Upper lobe of right lung (tissue), 1 donor: ENCODE measurements at places on chromosomes 6 and 20. TPM values are rescaled to one million over a fixed set of nuclear protein-coding genes. Genes with fewer than 3 reads are reported as not detected.

Gene GSTA2
- not detected for total RNA-seq

Gene EPPIN
- not detected for total RNA-seq

Gene MAP3K5
- total RNA-seq, result 32.5 TPM

Gene LAMA4
- 134 TPM for total RNA-seq

Gene C4A
- total RNA-seq, result 200 TPM

Gene DLK2
- total RNA-seq, result 0.23 TPM

Gene ZSWIM3
- total RNA-seq, result 4.0 TPM

Gene SRC
- 64.0 TPM for total RNA-seq

Gene ZKSCAN8
- 20.9 TPM for total RNA-seq

DNA sequence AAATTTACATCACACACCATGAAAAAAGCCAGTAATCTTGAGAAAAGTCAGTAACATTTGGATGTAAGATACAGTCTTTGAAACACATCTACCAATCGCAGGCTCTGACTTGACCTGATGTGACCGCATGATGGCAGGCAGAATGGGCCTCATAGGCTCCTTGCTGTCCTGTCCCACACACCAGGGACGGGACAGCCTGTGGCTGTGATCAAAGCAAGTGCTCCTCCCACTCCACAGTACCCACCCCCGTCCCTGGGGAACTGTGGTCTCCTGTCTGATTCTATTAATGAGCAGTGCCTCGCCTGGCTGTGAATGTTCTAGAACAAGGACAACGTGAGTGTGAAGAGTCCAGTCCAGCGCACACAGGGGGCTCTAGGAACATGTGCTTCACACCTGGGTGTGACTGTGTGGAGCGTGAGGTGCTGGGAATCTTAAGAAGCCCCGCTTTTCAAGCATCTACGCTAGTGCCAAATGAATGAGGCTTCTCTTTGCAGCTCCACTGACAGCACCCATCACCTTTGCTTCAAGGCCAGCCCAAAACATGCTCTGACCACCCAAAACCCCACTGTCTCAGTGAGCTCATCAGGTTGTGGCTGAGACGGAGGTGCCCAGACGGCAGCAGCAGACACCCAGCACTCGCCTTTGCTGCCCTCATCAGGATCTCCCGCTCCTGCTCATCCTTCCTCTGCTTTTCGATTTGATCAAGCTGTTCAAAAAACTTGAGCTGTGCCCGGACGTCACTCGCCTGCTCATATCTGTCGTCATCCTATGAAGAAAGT lies 67.1 kb downstream of the TAF4 start:
- H3K27ac ChIP-seq, result no peak overlapping the region
- no peak overlapping the region for H3K4me3 ChIP-seq
- no peak for DNase-seq
- no peaks in the 10 kb centered on the region for H3K4me1 ChIP-seq

- H3K4me1 ChIP-seq, result no peaks in the 10 kb centered on the region
- H3K36me3 ChIP-seq, result no peaks in the 10 kb centered on the region
- no peak overlapping the region for H3K4me3 ChIP-seq
- no peak overlapping the region for H3K27ac ChIP-seq
These were observed 15.9 kb downstream of the TMEM200A start for GRCh38 chr6:130381459-130382380.

GRCh38 chr20:51861726-51862466 lies 59.6 kb upstream of the SALL4 start:
- no peak overlapping the region for H3K4me3 ChIP-seq
- H3K36me3 ChIP-seq, result no peaks in the 10 kb centered on the region
- H3K27ac ChIP-seq, result no peak overlapping the region
- no peaks in the 10 kb centered on the region for H3K27me3 ChIP-seq
- DNase-seq, result no peak

DNA sequence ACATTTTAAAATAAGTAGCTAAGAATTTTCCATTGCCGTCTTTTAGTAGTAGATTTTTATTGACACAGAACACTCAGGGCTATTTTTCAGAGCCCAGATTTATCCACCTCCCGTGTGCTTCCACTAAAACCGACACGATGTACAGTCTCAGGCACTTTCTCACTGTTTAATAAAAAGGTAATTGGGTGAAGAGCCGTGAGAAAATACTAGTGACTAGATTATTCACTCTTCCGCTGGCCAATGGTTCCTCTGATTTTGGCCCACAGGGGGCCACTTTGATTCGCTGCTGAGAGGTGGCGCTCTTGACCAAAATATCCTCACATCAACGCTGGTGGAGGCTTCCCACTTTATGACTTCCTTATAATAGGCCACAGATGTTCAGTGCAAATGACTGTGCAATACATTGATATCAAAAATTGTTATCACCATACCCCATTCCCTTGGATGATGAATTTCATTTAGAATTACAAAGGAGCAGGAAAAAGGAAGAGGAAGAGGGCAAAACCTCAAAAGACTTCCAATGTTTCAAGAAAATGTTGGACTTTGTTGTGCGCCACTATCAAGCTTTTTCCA lies 12.3 kb upstream of the HDDC2 start:
- H3K4me1 ChIP-seq, result no peaks in the 10 kb centered on the region
- no peak overlapping the region for H3K4me3 ChIP-seq
- no peaks in the 10 kb centered on the region for H3K36me3 ChIP-seq
- H3K27me3 ChIP-seq, result no peaks in the 10 kb centered on the region
- DNase-seq, result no peak

DNA sequence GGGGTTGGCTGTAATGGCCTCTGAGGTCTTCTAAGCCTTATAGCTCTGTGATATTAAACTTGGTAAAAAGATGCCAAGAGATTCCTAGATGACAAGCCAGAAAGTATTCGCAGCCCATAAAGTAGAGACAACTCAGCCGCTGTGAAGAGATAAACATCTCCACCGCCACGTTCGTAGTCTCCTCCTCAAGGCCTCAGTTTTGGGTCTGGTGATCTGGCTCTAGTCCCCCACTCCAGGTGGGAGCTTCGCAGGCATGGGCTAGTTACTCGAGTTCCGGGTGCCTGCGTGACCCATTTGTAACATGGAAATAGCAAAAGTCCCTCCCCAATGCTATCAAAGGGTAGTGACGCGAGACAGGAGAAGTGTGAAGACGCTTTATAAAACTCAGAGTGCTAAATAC lies 28.3 kb upstream of the AFDN start:
- peaks cover 6% of the 10 kb centered on the region for H3K27me3 ChIP-seq
- no peak overlapping the region for H3K4me3 ChIP-seq
- no peaks in the 10 kb centered on the region for H3K4me1 ChIP-seq
- DNase-seq, result no peak
- no peak overlapping the region for H3K27ac ChIP-seq
- no peaks in the 10 kb centered on the region for H3K36me3 ChIP-seq

DNA sequence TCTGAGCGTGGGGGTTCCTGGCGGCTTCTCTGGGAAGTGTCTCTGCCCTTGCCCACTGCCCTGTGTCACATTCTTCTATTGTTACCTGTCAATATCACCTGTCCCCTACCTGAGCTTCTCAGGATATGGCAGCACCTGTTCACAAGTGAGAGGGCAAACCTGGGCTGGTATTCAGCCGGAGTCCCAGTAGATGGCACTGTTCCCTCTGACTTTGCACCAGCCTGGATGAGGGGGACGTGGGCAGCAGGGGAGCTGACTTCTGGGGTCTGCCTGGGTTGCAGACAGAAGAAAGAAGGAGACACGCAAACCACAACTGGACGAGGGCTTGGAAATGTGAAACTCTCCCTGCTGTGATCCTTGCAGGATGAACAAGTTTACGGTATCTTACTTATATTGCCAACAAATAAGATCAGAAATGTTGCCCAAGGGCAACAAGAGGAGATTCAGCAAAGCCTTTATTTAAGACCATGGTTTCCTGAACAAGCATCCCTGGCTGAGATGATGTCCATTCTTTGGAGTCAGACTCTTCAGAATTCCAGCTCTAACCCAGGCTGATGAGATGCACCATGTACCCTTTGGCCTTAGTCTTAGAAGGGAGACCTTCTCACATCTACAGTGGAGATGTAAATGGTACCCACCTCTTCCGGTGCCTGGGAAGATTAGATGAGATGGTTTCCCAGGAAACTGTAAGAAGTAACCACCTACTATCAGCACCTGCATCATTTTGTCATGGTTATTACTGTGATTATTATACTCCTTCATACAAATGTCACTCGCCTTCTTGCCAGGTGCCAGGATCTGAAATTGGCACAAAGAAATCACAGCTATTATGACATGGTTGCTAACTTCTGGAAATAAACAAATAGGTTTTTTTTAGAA lies 400.0 kb upstream of the CDH4 start:
- H3K27ac ChIP-seq, result no peak overlapping the region
- no peak for DNase-seq
- no peaks in the 10 kb centered on the region for H3K36me3 ChIP-seq
- H3K4me1 ChIP-seq, result no peaks in the 10 kb centered on the region

DNA sequence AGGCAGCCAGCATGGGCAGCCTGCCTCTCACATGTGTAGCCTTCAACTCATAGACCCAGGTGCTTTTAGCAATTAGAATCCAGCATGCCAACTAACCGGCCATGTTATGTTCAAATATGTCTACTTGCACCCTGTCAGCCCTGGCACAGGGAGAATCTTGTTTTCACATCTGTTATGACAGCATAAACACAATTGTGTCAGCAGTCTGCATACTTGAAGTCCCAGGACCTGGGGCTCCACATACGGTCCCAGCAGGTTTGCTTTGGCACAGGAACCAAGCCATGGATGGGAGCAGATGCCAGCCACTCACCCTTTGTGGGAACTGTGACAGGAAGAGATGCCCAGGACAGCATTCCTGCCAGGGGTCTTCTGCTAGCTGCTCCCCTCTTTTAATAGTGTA lies 67.2 kb upstream of the SYNDIG1 start:
- H3K27ac ChIP-seq, result no peak overlapping the region
- no peaks in the 10 kb centered on the region for H3K27me3 ChIP-seq
- H3K36me3 ChIP-seq, result no peaks in the 10 kb centered on the region
- no peak for DNase-seq

GRCh38 chr6:125220712-125221111 lies 67.1 kb downstream of the TPD52L1 start:
- no peaks in the 10 kb centered on the region for H3K27me3 ChIP-seq
- no peak overlapping the region for H3K4me3 ChIP-seq
- DNase-seq, result no peak
- H3K27ac ChIP-seq, result peak overlapping the region; percentile 21
- no peaks in the 10 kb centered on the region for H3K36me3 ChIP-seq

DNA sequence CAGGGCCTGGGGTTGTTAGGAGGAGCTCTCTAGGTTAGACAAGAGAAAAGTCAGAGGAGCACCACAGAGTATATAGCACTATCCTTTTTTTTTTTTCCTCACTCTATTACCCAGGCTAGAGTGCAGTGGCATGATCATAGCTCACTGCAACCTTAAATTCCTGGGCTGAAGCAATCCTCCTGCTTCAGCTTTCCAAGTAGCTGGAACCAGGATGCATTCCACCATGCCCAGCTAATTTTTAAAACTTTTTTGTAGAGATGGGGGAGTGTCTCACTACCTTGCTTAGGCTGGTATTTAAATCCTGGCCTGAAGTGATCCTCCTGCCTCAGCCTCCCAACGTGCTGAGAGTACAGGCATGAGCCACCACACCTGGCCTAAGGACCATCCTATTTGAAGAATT lies 19.3 kb upstream of the AKIRIN2 start:
- H3K4me1 ChIP-seq, result peaks cover 4% of the 10 kb centered on the region
- no peak overlapping the region for H3K27ac ChIP-seq
- H3K27me3 ChIP-seq, result no peaks in the 10 kb centered on the region
- no peak for DNase-seq

DNA sequence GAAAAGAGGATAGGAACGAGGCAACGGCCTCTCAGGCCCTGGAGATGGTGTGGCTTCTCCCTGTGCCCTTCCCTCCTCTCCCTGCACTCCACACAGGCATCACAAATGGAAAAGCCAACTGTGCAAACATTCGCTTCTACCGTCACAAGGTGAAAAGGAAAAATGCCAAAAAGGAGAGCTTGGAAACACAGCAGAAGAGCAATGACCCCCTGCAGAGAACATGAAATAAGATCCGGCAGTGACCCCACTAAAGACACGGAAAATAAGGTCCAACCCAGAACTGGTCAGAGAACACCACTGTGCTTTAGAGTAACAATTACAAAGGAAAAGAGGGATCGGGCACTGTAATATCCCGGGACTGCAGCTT lies 63.0 kb downstream of the SLC22A23 start:
- no peak overlapping the region for H3K27ac ChIP-seq
- no peaks in the 10 kb centered on the region for H3K27me3 ChIP-seq
- no peak for DNase-seq
- H3K36me3 ChIP-seq, result no peaks in the 10 kb centered on the region
- H3K4me3 ChIP-seq, result no peak overlapping the region
- H3K4me1 ChIP-seq, result no peaks in the 10 kb centered on the region

- H3K27ac ChIP-seq, result no peak overlapping the region
- no peak overlapping the region for H3K4me3 ChIP-seq
- H3K27me3 ChIP-seq, result no peaks in the 10 kb centered on the region
- no peaks in the 10 kb centered on the region for H3K4me1 ChIP-seq
These were observed 317.5 kb downstream of the HIVEP2 start for GRCh38 chr6:142627474-142627873.

- no peaks in the 10 kb centered on the region for H3K4me1 ChIP-seq
- no peaks in the 10 kb centered on the region for H3K27me3 ChIP-seq
- DNase-seq, result no peak
- no peaks in the 10 kb centered on the region for H3K36me3 ChIP-seq
- H3K27ac ChIP-seq, result no peak overlapping the region
These were observed 15.2 kb upstream of the GDAP1L1 start for GRCh38 chr20:44231713-44232468.

DNA sequence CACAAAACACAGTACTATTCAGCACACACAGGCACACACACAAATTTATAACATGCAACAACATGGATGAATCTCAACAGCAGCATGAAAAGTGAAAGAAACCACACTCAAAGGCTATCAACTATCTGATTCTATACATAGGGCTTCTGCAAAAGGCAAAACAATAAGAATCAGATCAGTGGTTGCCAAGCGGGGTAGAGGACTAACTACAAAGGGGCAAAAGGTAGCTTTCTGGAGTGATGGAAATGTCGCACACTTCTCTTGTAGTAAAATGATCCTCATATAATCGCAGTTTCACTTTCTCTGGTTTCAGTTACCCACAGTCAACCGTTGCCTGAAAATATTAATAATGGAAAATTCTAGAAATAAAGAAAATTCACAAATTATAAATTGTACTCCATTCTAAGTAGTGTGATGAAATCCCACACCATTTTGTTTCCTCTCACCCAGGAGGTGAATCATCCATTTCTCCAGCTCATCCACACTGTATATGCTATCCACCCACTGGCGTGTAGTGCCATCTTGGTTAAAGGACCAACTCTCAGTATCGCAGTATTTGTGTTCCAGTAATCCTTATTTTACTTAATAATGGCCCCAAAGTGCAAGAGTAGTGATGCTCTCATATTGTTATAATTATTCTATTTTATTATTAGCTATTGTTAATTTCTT lies 12.8 kb upstream of the PLN start:
- DNase-seq, result no peak
- no peaks in the 10 kb centered on the region for H3K27me3 ChIP-seq
- H3K4me1 ChIP-seq, result no peaks in the 10 kb centered on the region
- no peaks in the 10 kb centered on the region for H3K36me3 ChIP-seq
- no peak overlapping the region for H3K4me3 ChIP-seq

GRCh38 chr6:87274660-87275274 lies 47.6 kb upstream of the SMIM8 start:
- no peak overlapping the region for H3K27ac ChIP-seq
- no peak overlapping the region for H3K4me3 ChIP-seq
- no peak for DNase-seq
- no peaks in the 10 kb centered on the region for H3K27me3 ChIP-seq
- H3K36me3 ChIP-seq, result no peaks in the 10 kb centered on the region
